ENCODE measurements at places on chromosomes 4 and X. TPM values are rescaled to one million over a fixed set of nuclear protein-coding genes. Genes with fewer than 3 reads are reported as not detected.

- DNase-seq, result no peak
- no peak overlapping the region for H3K27ac ChIP-seq
- no peaks in the 10 kb centered on the region for H3K27me3 ChIP-seq
- no peak overlapping the region for H3K4me3 ChIP-seq
- H3K4me1 ChIP-seq, result no peaks in the 10 kb centered on the region
- H3K36me3 ChIP-seq, result no peaks in the 10 kb centered on the region
Observed at GRCh38 chrX:139680356-139680755, 27.6 kb downstream of the MCF2 start.

DNA sequence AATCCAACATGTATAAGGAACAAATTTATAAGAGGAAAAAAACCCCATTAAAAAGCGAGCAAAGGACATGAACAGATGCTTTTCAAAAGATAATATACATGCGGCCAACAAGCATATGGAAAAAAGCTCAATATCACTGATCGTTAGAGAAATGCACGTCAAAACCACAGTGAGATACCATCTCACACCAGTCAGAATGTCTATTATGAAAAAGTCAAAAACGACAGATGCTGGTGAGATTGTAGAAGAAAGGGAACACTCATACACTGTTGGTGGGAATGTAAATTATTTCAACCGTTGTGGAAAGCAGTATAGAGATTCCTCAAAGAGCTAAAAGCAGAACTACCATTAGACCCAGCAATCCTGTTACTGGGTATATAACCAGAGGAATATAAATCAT is 465.4 kb downstream of the TMA16 start:
- no peaks in the 10 kb centered on the region for H3K27me3 ChIP-seq
- no peak for DNase-seq
- no peak overlapping the region for H3K4me3 ChIP-seq
- H3K36me3 ChIP-seq, result no peaks in the 10 kb centered on the region
- H3K4me1 ChIP-seq, result no peaks in the 10 kb centered on the region

Gene GATA1
- total RNA-seq, result 1.4 TPM

Gene AMTN
- not detected for total RNA-seq

DNA sequence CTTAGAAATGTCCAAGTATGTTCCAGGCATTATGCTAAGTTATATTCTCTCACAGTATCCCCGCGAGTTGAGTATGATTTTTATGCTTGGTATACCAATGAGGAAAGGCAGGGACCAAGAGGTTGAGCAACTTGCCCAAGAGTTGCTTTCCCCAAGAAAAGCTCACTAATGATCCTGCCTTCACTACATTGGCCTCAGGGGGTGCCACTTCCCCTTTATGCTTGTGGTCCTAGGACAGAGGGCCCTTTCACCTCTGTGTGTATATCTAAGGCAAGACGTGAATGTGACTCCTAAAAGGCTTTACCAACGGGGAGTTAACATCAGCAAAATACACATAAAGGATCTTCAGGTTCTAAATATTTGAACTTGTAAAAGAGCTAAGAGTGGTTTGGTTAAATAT is 164.4 kb upstream of the CPEB2 start:
- no peak overlapping the region for H3K27ac ChIP-seq
- peaks cover 18% of the 10 kb centered on the region for H3K4me1 ChIP-seq
- H3K4me3 ChIP-seq, result no peak overlapping the region
- DNase-seq, result no peak
- H3K27me3 ChIP-seq, result no peaks in the 10 kb centered on the region
- H3K36me3 ChIP-seq, result no peaks in the 10 kb centered on the region

Gene POU3F4
- not detected for total RNA-seq

DNA sequence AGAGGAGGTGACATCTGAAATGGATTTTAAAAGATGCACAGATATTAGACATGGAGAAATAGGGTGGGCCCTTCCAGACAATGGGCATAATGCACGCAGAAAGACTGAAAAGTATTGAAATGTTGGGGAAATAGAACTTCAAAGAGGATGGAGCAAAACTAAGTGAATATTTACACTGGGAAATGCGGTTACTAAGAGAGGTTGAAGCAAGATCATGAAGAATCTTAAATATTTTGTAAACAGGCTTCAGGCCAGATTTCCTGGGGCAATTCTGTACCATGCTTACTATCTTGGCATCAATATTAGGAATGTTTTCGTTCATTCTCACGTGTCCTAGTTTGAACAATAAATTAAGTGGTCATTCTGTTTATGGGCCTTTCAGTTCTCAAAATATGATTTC is 216.3 kb downstream of the ADAMTS3 start:
- no peaks in the 10 kb centered on the region for H3K36me3 ChIP-seq
- no peak overlapping the region for H3K4me3 ChIP-seq
- H3K27ac ChIP-seq, result no peak overlapping the region
- H3K4me1 ChIP-seq, result no peaks in the 10 kb centered on the region
- no peaks in the 10 kb centered on the region for H3K27me3 ChIP-seq

Gene TMEM144
- total RNA-seq, result 24.2 TPM

DNA sequence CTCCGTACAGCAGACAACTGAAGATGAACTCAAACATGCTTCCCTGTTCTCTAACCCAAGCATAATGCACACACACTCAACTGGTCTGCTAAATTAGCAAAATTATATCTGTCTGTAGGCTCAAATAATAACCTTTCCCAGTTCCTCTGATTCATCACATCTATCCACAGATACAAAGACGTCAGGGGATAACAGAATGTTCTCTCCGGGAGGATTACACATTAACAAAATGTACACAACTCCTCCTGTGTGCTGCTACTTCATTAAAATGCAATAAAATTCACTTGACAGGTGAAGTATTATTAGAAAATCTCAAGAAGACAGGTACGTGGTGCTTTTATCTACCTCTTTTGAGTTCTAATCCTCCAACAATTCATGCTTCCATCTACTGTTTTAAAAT is 57.4 kb downstream of the FAT1 start:
- H3K4me1 ChIP-seq, result peaks cover 4% of the 10 kb centered on the region
- DNase-seq, result no peak
- H3K27ac ChIP-seq, result no peak overlapping the region
- H3K4me3 ChIP-seq, result no peak overlapping the region

Gene FRAS1
- total RNA-seq, result 2.0 TPM

- no peak overlapping the region for H3K4me3 ChIP-seq
- H3K36me3 ChIP-seq, result no peaks in the 10 kb centered on the region
Observed at GRCh38 chr4:68283714-68284113, 38.2 kb upstream of the TMPRSS11B start.

DNA sequence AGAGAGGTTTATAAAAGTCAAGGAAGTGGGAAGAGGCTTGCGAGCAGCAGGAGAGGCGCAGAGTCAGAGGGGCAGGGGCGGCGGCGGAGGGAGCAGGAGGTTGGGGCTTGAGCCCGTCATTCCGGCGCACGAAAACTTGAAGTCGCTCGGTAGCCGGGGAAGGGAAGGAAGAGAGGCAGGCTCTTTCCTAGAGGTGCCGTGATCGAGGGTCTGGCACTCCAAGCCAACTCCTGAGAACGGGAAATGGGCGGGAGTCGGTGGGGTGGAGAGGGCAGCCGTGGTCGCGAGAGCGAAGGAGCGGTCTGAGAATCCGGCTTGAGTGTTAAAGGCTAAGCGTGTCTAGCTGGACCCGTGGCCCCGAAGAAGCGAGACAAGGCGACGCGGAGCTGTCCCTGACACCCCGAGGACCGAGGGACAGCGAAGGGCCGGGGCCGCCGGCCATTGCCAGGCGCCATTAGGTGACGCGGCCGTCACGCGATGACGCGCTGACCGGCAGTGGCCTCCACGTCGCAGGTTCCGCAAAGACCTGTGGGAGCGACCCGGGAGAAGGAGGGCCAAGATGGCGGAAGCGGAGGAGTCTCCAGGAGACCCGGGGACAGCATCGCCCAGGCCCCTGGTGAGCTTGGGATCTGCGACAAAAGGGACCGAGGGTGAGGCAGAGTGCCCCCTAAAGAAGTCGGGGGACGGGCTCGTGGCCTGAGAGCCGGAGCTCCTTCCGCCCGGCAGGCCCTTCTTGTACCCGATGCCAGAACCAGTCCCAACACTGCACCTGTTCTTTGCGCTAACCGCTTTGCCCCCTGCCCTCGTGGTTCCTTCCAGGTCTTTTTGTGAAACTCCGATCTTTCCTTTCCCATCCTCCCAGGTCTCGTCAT is at the start of gene YIPF6:
TSS of gene YIPF6 (plus strand) at position 544 of the 872 bp plus-strand sequence. CDS start at position 560, 16 bp downstream.
- H3K27ac ChIP-seq, result peak within 1 kb of the TSS; percentile 95
- peak; percentile 7 for DNase-seq
- H3K36me3 ChIP-seq, result no peaks in the 10 kb centered on the region
- H3K4me1 ChIP-seq, result peaks cover 16% of the 10 kb centered on the region

DNA sequence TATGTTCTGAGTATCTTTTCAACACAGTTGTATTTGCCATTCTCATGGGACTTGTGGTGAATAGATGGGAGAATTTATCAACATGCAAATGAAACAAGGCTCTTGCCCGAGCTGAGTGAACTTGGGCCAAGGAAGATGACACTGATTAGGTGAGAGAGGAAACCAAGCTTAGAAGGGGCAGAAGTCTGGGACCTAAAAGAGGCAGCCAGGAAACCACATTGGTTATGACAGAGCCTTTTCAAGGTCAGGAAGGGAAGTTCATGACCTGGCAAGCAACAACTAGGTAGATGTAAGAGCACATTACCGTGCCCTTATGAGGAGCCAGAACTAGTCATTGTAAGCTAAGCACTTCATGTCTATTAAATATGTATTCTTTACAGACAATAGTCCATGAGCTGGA is 590.3 kb downstream of the PACRGL start:
- DNase-seq, result no peak
- H3K4me1 ChIP-seq, result no peaks in the 10 kb centered on the region
- no peak overlapping the region for H3K4me3 ChIP-seq
- no peaks in the 10 kb centered on the region for H3K27me3 ChIP-seq

Gene SPATA18
- total RNA-seq, result 8.0 TPM

DNA sequence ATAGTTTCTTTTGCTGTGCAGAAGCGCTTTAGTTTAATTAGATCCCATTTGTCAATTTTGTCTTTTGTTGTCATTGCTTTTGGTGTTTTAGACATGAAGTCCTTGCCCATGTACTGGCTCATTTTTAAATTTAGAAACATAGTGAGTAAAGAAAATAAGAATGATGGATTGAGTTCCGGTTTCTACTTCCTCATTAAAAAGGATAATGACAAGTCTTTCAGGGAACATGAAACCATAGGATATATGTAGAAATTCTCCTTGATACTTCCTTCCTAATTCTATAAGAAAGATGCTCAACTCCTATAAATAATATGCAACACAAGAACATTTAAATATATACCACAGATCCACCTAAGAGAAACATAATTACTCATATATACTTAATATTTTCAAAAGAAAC is 240.9 kb downstream of the BANK1 start:
- H3K27me3 ChIP-seq, result no peaks in the 10 kb centered on the region
- no peak overlapping the region for H3K4me3 ChIP-seq
- no peak overlapping the region for H3K27ac ChIP-seq
- no peaks in the 10 kb centered on the region for H3K36me3 ChIP-seq
- DNase-seq, result no peak
- H3K4me1 ChIP-seq, result no peaks in the 10 kb centered on the region

DNA sequence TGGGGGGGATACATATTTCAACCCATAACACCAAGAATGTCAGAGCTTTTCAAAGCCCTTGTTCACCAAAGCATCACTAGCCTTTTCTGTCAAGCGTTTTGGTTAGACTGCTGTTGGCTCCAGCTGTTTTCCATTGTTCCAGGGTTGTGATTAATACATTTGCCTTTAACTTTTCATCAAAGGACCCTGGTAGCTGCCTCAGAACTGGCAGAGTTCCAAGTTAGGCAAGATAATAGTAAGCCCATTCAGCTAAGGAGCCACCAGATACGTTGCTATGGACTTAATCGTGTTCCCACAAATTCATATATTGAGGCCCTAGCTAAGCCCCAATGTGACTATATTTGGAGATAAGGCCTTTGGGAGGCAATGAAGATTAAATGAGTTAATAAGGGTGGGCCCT is 37.1 kb downstream of the ENOPH1 start:
- H3K27ac ChIP-seq, result no peak overlapping the region
- H3K36me3 ChIP-seq, result no peaks in the 10 kb centered on the region
- H3K4me3 ChIP-seq, result no peak overlapping the region
- no peaks in the 10 kb centered on the region for H3K4me1 ChIP-seq
- no peak for DNase-seq
- H3K27me3 ChIP-seq, result no peaks in the 10 kb centered on the region

Gene WDFY3
- 140 TPM for total RNA-seq

Gene CFAP99
- not detected for total RNA-seq

GRCh38 chr4:176387571-176387970 is 67.8 kb downstream of the SPCS3 start:
- no peak overlapping the region for H3K4me3 ChIP-seq
- H3K36me3 ChIP-seq, result no peaks in the 10 kb centered on the region
- H3K27me3 ChIP-seq, result no peaks in the 10 kb centered on the region
- H3K4me1 ChIP-seq, result no peaks in the 10 kb centered on the region
- no peak for DNase-seq

Gene SLC2A9
- total RNA-seq, result 9.1 TPM

DNA sequence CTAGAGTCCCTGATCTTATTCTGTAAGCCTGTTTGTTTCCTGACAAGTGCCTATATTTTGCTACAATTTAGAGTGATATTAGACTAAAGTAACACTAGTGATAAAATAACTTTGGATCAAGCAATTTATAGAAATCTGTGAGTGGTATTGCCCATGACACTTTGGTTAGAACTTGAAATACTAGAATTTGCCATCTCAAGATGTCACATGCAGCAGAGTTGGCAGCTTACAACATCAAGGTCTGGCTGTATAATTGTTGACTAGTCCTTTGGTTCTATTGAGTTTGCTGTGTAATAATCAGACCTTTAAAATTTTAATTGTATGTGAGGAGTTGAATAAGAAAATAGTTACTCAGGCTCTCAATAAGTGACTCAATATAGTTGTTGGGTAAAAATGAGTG is 167.1 kb downstream of the RAPGEF2 start:
- H3K36me3 ChIP-seq, result no peaks in the 10 kb centered on the region
- no peak overlapping the region for H3K27ac ChIP-seq
- H3K4me1 ChIP-seq, result peaks cover 30% of the 10 kb centered on the region

- no peak for DNase-seq
- H3K27ac ChIP-seq, result peak overlapping the region; percentile 98
- no peaks in the 10 kb centered on the region for H3K27me3 ChIP-seq
- H3K36me3 ChIP-seq, result peaks cover 7% of the 10 kb centered on the region
- H3K4me1 ChIP-seq, result peaks cover 11% of the 10 kb centered on the region
Observed at GRCh38 chr4:4248885-4249203, 821 bp upstream of the TMEM128 start.

Gene CCKAR
- total RNA-seq, result not detected

Gene RIBC1
- not detected for total RNA-seq

- no peak for DNase-seq
- no peaks in the 10 kb centered on the region for H3K27me3 ChIP-seq
- H3K36me3 ChIP-seq, result no peaks in the 10 kb centered on the region
Observed at GRCh38 chrX:12327836-12328235, 189.6 kb downstream of the FRMPD4 start.

Gene CLRN2
- total RNA-seq, result not detected

GRCh38 chrX:119755981-119756533 is 2.3 kb upstream of the SOWAHD start:
- H3K27me3 ChIP-seq, result no peaks in the 10 kb centered on the region
- no peak overlapping the region for H3K27ac ChIP-seq
- no peak for DNase-seq
- H3K4me3 ChIP-seq, result no peak overlapping the region
- no peaks in the 10 kb centered on the region for H3K4me1 ChIP-seq

- H3K4me1 ChIP-seq, result no peaks in the 10 kb centered on the region
- H3K36me3 ChIP-seq, result no peaks in the 10 kb centered on the region
- H3K27me3 ChIP-seq, result no peaks in the 10 kb centered on the region
- no peak overlapping the region for H3K27ac ChIP-seq
Observed at GRCh38 chrX:29066516-29066915, 479.3 kb downstream of the IL1RAPL1 start.

- no peak overlapping the region for H3K27ac ChIP-seq
- no peak for DNase-seq
Observed at GRCh38 chr4:138831948-138832347, 183.6 kb upstream of the NOCT start.

GRCh38 chrX:19003756-19004155 is 19.8 kb upstream of the PHKA2 start:
- peaks cover 9% of the 10 kb centered on the region for H3K4me1 ChIP-seq
- no peaks in the 10 kb centered on the region for H3K36me3 ChIP-seq
- no peak for DNase-seq
- H3K27me3 ChIP-seq, result no peaks in the 10 kb centered on the region
- H3K4me3 ChIP-seq, result no peak overlapping the region
- H3K27ac ChIP-seq, result no peak overlapping the region

All from thoracic aorta (tissue), 2 donors.